ENCODE measurements at places on chromosomes 11 and 22. TPM values are rescaled to one million over a fixed set of nuclear protein-coding genes. Genes with fewer than 3 reads are reported as not detected.

- no peak for DNase-seq
Observed at GRCh38 chr11:108853864-108854263, 189.0 kb downstream of the DDX10 start.

- no peak for DNase-seq
Observed at GRCh38 chr22:19868773-19869471, 14.2 kb upstream of the GNB1L start.

DNA sequence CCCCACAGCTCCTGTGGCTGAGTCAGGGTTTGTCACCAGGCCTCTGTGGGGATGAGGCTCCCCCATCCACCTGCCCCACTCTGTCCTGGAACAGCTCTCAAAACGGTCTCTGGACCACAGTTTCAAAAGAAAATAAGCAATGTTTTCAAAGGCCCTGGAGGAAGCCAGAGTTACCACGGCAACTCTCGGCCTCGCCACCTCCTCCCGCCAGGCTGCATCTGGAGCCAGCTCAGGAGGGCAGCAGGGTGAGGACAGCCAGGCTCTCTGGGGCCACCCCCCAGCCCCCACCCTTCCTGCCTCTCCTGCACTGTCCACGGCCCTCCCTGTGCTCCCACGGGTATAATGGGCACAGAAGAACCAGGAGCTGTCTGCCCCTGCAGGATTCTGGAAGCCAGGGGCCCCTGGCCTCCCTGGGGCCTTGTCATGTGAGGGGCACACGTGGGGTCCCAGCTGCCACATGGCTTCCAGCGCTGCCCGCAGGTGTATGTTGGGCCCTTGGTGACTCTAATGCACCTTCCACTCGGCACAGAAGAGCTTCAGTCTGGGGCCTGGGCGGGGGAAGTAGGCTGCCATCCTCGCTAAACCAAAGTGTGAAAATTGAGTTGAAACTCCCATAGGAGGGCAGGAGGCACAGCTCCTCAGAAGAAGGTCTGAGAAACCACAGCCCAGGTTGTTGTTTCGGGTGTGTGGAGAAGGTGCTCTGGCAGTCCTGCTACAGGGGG, 10.3 kb downstream of the CD81 start:
- no peak for DNase-seq

- DNase-seq, result no peak
Observed at GRCh38 chr22:27734066-27734465, 67.5 kb downstream of the MN1 start.

- DNase-seq, result no peak
Observed at GRCh38 chr22:42544686-42545085, 9.1 kb upstream of the SERHL2 start.

- no peak for DNase-seq
Observed at GRCh38 chr11:117930668-117931330, 1.6 kb upstream of the TMPRSS13 start.

Gene VPREB3
- total RNA-seq, result not detected
